Umbilical cord (tissue), 2 donors: ENCODE measurements at places on chromosomes 1 and 21.

DNA sequence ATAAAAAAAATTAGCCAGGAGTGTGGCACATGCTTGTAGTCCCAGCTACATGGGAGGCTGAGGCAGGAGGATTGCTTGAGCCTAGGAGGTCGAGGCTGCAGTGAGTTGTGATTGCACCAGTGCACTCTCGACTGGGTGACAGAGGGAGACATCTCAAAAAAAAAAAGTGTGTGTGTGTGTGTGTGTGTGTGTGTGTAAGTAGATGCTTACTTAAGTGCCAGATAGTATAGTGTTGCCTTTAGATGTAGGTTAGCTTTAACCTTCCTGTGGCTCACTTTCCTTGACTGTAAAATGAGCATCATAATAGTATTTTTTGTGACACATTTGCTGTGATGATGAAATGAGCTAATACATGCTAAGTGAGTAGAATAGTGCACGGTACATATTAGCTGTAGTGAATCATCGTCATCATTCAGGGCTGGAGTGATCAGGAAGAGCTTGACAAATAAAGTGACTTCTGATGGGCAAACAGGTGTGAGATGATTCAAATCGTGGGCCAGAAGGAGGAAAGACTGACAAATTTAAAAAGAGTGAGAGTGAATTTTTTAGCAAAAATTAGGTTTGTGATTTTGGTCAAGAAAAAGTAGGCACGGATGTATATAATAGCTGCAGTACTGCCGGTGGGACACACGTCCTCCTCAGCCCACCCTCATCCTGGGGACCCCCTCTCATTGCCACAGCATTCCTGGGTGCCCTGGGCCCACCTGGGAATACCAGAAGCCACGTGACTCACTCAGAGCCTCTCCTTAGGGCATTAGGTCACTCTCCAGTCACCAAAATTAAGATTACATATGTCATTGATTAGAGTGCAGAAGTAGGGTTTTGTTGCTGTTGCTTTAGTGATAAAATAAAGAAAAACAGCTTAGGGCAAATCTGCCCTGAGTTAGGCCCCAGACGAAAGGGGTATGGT lies 33.9 kb downstream of the EIF2D start:
- DNase-seq, result no peak

DNA sequence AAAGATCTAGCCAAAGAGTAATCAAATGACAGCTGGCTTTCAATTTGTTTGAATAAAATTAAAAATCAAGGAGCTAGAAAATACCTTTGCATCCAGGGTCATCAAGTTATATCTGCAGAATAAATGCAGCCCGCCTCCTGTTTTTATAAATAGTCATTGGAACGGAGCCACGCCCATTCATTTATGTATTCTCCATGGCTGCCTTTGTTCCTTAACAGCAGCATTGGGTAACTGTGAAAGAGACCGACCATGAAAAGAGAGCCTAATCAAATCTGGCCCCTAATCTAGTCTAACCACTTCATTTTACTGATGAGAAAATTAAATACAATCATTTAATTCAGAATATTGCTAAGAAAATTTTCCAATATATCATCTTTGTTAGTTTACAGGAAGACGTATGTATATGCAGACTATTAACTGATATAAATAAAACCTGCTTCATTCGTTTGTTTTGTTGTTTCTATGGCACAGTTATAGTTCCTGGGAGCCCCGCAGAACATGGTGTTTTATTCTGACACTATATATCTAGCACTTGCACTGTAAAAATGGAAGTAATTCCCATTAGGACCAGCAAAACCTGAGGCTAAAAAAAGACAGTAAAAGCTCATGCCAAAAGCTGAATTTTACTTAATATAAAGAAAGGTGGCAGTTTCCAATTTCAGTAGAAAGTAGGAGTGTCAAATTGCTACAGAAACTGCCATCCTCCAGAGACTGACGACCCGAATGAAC lies 111.8 kb upstream of the PALMD start:
- no peak for DNase-seq

DNA sequence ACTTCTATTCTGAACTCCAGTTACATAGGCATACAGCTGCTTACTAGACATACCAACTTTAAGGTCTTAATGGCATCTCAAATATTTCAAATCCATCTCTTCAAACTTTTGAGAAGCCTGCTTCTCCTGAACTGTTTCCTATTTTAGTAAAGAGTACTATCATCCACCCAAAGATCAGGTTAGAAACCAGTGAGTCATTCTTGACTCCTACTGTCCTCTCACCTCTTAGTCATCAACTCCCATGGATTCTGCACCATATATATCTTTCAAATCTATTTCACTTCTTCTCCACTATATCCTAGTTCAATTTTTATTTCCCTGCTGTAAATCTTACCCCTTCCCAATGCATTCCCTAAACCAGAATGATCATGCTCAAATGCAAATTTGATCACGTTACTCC lies 18.1 kb upstream of the BEND5 start:
- DNase-seq, result no peak

DNA sequence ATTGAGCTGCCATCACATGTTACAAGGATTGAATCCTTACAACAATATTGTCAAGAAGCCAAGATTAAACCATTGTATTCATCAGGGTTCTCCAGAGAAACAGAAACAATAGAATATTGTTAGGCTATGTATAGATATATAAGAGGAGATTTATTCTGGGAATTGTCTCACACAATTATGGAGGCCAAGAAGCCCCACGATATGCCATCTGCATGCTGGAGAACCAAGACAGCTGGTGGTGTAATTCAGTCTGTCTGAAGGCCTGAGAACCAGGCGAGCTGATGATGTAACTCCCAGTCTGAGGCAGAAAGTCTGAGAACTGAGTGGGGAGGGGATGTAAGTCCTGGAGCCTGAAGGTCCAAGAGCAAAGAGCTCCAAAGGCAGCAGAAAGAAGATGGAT lies 14.5 kb upstream of the TTF2 start:
- no peak for DNase-seq

DNA sequence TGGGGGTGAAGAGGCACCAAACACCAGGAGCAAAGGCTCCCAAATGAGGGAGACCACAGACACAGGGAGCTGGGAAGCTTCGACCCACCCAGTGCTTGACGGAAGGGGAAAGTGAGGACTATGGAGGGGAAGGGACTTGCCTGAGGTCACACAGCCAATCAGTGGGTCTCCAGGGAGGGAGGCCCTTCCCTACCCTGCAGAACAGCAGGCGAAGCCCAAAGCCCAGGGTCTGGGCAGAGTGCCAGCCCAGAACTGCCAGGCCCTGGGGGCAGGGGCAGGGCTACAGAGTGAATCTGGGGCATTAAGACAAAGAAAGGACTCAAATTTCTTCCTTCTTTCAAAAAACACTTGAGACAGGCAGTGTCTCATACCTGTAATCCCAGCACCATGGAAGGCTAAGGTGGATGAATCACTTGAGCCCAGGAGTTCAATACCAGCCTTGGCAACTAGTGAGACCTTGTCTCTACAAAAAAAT lies 45.5 kb upstream of the ECE1 start:
- DNase-seq, result peak; percentile 62

DNA sequence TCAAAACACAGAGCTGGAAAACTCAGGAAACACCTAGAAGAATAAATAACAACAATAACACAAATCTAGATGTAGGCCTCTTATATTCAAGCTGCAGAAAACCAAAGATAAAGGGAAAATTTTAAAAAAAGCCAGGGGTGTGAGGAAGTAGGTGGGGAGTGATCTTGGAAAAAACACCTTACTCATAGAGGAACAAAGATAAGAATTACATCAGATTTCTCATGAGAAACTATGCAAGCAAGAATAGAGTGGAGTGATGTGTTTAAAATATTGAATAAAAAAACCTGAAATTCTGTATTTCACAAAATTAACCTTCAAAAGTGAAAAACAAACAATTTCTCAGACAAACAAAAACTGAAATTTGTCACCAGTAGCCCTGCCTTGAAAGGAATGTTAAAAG lies 265.5 kb upstream of the RGS18 start:
- DNase-seq, result no peak

DNA sequence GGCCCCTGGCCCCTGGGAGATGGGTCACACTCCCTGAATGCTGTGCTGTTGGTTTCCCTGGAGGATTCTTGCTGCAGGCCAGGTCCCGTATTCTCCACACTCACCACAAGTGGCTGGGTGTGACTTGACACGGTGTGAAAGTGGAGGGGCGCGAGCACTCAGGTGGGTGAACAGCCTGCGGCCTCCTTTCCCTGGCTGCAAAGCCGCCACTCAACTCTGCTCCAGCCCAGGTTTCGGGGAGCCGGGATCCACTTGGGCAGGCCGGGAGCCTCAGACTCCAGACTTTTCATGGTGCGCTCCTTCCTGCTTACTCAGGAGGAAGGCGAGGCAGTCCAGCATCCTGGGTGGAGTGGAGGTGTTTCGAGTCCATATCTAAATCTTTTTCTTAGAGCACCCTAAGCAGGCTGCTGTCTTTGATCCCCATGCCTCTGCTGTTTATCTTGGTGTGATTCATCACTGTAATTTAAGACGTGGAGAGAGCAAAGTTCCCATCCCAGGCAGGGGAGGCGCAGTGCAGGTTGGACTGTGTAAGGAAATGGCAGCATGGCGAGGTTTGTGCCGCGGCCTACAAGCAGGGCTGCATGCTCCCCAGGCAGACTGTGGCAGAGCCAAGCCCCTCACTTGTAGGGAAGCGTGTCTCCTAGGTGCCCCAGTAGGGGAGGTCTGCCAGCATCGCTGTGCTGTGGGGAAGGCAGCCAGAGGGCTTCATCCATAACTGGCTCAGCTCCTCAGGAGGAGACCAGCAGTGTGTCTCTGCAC lies 29.6 kb downstream of the VANGL1 start:
- DNase-seq, result peak; percentile 78

GRCh38 chr1:166391279-166392066 lies 224.7 kb upstream of the FAM78B start:
- DNase-seq, result no peak

DNA sequence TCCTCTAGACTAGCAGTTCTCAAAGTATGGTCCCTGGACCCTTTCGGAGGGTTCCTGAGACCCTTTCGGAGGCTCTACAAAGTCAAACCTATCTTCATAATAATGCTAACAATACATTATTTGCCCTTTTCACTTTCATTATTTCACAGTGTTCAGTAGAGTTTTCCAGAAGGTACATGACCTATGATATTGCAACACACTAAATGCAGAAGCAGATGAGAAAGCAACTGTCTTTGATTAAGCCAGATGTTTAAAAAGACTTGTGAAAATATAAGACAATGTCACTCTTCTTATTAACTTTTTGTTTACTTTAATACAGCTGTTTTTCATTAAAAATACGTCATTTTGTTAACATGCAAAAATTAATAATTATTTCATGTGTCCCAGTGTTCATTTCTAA lies 5.8 kb downstream of the KCNJ10 start:
- no peak for DNase-seq

DNA sequence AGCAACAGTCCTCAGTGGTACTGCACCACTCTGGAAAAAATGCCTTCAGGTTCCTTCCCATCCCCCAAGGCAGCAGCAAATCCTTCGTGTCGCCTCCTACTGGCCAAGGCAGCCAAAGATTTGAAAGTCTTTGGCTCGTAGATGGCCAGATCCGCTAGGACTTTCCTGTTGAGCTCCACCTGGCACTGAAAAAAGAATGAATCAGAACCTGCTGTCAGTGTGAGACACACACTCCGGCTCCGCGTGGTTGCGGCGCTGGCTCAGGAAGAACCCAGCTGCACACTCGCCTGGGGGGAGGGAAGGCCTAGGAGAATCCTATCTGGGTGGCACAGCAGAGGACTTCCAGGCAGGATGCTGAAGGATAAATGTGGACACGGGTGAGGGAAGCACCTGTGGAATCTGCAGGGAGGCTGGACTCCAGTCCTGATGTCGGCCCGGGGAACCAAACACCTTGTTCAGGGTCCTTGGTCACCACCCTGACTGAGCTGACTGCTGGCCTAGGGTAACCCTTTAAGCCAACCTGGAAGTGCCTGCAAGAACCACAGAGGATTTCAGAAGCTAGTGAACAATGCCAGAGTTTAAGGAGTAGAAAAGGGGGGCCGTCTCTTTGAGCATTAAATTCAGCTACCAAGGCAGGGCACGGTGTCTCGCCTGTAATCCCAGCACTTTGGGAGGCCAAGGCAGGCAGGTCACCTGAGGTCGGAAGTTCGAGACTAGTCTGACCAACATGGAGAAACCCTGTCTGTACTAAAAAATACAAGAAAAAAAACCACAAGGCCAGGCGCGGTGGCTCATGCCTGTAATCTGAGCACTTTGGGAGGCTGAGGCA lies 3.2 kb upstream of the CCNL2 start:
- no peak for DNase-seq
